ENCODE measurements at places on chromosomes 2 and 18.

DNA sequence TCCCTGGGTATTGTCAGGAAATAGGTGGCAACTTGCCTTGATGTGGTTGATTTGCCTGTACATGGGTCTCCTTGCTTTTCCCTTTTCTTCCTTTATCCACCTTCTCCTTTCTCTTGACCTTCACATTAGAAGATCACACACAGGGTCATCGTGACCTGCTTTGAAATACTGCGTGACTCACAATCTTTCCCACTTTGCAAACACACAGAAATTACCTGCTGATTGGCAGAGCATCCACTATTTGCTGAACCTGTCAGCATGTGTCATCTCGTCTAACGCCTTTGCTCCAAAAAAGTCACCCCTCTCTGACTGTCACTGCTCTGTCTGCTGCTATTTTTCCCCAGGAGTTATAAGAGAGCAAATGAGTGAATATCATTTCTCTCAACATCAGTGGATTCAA is 60.8 kb downstream of the MYO3B start:
- DNase-seq = peak; percentile 10

DNA sequence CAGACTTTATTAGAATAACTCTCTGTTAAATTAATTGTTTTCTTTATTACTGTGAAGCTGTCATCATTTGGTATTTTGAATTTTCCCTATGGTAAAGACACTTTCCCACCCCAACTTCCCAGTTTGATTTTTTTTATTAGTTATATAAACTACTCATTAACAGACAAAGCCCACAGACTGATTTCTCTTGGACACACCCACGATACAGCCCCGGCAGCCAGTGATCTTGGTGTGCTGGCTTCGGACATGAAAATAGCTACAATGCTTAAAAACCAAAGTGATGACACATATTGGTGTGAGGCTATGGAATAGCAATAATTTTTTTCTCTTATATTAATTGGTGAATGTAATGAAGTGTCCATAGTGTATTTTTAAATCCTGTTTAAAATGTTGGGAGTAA is 225.4 kb upstream of the SIX3 start:
- no peak for DNase-seq

DNA sequence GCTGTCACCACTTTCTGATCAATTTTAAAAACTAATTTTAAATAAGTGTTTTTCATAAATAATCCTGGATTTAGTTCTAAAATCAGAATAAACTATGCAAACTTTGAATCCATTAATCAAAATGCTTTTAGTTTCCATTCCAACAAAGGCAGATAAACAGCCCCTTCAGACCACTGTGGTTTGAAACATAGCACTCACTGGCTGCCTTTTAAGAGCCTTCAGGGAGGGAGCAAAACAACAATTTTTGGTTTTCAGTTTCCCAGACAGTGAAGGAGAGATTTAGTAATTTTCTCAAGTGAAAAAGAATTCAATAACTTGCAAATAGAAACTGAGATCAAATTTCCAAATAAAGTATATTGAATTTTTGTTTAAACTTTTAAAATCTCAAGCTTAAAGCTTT is 46.1 kb downstream of the CDK15 start:
- DNase-seq = no peak

DNA sequence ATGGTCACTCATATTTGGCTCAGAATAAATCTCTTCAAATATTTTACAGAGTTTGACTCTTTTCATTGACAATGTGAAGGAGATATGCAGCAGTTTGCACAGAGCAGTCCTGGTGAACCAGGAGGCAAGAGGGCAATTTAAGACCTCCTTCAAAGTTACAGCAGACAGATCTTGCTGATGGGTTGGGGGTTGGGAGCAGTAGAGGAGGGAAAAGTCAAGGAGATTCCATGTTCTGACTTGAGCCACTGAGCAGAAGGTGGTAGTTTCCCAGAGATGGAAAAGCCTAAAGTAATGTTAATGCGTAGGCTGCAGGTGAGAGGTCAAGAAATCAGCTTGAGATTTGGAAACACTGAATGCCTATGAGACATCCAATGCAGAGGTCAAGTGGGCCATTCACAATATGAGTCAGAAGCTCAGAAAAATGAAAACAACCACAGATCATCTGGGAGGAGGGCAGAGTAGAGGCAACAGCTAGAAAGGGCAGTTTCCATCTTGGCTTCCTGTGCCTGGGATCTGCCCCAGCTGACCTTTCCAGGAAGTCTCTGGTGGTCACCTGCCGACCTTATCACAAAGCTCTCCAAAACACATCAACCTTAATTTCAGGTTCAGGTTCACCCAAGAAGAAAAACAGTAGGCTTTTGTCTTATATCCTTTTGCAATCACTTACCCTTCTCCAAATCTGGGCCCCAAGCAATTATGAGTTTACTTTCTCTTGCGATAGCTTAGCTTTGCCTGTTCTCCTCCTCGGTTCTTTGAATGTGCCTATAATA is 197.5 kb upstream of the ARL4C start:
- peak; percentile 60 for DNase-seq

GRCh38 chr2:168363347-168364092 is 92.6 kb upstream of the CERS6 start:
- no peak for DNase-seq

- no peak for DNase-seq
Observed at GRCh38 chr18:76989647-76990190, 142.9 kb downstream of the MBP start.

DNA sequence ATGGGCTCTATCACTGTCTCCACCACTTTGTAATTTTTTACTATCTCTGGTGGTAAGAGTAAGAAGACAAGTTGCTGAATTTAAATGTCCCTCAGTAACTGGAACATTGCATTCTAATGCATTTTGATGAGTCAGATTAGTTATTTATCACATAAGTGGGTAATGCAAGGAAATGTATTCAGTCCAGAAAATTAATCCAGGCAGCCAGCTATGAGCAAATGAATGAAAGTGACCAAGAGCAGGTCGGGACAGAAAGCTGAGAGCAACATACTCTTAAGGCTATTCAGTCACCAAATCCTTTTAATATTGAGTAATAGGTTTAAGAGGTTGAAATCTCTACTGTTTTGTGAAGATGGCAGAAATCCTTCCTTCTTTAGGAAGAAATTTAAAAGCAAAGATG is 265.5 kb upstream of the PARD3B start:
- no peak for DNase-seq

DNA sequence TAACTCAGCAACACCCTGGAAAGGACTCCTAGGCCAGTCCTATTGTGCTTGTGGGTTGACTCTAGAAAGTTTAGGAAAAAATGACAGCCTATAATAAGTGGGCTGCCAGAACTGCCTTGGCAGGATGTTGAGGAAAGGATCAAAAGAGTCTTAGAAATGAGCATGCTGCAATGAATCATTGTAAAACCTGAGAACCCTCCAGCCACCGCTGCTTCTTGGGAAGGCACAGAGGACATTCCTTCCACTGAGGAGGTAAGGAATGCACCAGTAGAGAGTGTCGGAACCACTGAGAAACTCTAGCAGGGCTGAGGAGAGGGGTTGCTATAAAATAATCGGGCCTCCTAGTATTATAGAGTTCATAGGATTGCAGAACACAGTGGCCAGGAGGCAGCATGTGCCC is 146.7 kb upstream of the SMIM21 start:
- no peak for DNase-seq

- no peak for DNase-seq
Observed at GRCh38 chr2:66073172-66073571, 361.8 kb upstream of the MEIS1 start.

GRCh38 chr2:203682688-203683130 is 23.7 kb upstream of the CD28 start:
- DNase-seq = no peak

GRCh38 chr2:101446869-101447268 is 28.0 kb downstream of the RFX8 start:
- DNase-seq = no peak

DNA sequence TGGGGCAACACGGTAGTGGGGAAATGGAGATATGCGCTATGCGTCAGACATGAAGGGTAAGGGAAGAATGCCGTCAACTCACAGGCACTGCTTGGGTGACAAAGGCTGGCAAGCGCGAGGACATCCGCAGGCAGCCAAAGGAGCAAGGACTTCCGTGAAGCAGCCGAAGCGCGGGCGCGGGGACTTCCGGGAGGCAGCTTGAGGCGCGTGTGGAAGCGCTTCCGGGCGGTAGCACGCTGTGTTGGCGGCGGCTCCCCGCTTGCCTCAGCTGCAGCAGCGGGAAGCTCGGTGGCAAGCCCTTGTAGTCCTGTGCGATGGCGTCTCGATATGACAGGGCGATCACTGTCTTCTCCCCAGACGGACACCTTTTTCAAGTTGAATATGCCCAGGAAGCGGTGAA is at the start of gene PSMA8:
TSS of gene PSMA8 (plus strand) at position 218 of the 400 bp plus-strand sequence. CDS start at position 315, 97 bp downstream.
- DNase-seq = no peak

- no peak for DNase-seq
Observed at GRCh38 chr2:225337183-225337582, 62.3 kb upstream of the NYAP2 start.

- DNase-seq = no peak
Observed at GRCh38 chr2:223538920-223539440, 63.2 kb downstream of the SCG2 start.

GRCh38 chr2:227455200-227455599 is 16.8 kb upstream of the AGFG1 start:
- no peak for DNase-seq

DNA sequence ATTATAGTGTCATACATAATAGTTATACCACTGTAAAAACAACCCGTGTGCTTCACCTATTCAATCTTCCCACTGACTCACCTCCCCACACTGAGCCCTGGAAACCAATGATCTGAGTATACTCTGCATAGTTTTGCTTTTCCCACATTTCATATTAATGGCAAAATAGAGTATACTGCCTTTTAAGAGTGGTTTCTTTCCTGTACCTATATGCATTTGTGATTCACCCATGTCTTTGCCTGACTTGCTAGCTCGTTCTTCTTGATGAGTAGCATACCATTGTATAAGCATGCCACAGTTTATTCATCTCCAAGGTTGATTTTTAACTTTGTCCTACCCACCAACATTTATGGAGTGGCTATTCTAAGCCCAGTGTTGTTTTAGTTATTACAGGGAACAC is 686.4 kb downstream of the PLCL1 start:
- DNase-seq = no peak

DNA sequence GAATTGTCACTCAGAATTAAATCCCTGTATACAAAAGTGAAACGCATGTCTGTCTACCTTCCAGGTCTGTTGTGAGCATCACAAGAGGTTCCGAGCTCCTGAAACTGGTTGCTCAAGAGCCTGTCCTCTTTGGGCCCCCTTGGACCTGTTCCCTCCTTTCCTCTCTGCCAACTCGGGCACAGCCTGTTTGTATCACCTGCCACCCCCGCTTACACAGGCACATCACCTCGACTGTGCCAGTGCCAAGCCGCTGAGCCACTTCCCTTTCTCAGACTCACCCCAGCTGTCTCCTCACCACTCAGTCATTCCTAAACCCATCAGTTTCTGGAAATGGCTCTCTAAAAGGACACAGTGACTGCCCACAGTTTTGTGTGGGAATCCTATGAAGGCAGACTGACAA is 3.1 kb downstream of the EFR3B start:
- DNase-seq = no peak

GRCh38 chr2:237324837-237325236 is 89.1 kb downstream of the COL6A3 start:
- DNase-seq = no peak

DNA sequence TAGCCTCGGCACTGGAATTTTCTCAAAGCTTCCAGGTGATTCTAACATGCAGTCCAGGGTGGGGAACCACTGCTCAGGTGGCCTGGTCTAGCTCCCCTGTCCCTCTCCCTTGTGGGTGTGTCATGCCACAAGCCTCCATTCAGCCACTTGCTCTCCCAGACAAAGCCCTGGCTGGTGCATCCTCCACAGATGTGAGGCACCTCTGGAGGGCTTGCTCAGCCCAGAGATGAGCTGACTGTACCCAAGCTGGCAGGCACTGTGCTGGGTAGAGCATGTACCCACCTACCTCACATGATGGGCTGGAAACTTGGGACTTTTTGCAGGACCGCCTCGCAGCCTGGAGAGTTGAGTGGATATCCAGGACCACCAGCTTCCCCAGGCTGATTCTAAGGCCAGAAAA is 88.1 kb downstream of the ZBTB7C start:
- DNase-seq = no peak

GRCh38 chr18:12278741-12279682 is 24.9 kb downstream of the CIDEA start:
- DNase-seq = no peak

DNA sequence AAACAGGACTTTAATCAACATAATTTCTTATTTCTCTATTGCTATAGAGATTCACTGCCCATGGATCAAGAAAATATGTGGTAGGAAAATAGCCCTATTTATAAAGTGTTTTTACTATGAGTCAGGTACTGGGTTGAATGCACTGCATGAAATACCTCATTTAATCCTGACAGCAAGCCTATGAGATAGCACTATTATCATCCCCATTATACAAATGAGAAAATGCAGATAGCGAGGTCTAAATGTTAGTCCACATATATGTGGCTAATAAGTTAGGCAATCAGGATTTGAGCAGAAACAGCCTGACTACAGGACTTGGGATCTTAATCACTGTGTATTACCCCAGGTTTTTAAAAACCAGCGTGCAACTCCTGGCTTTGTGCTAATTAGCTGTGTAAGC is 8.5 kb upstream of the LYPD1 start:
- DNase-seq = no peak

GRCh38 chr2:162113776-162114168 is 38.3 kb downstream of the GCG start:
- no peak for DNase-seq

DNA sequence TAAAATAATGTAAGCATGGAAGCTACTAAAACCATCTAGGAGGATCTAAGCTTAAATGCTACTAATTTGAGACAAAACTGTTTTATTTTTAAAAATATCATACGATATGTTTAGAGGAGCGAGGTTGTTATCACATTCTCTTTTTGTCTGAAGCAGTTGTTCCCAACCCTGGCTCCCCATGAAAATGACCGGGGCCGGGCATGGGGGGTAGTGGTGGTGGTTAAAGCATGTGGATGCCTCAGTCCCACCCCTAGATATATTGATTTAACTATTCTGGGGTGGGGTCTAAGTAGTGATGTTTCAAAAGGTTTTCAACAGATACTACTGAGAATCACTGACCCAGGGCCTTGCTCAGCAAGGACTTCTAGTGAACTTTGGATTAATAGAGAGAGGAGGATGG is 359.8 kb downstream of the ALK start:
- DNase-seq = no peak

DNA sequence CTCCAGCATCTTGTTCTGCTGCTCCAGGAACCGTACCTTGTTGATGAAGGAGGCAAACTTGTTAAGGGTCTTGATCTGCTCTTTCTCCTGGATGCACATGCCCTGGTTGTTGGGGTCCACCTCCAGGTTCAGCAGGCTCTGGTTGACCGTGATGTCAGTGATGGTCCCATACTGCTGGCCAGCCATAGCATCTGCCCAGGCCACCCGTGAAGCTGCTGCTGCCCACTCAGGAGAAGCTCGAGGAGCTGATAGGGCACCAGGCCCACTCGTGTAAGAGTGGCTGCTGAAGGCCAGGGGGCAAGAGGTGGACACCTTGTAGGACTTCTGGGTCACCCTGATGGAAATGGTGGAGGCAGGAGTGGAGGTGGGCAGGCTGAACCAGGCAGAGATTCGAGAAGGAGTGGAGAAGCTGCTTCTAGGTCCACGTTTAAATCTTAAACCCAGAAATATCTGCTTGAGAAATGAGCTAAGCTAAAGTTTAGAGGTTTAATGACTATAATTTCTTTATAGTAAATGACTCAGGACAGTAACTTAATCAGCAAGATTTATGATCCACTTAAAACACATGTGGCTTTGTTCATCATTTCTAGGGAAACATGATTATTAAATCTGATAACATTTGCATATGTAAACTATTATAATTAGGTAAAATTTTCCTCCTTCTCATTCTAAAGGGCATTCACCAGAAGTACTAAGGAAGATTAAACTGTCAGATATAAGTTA is 358.7 kb upstream of the SETBP1 start:
- DNase-seq = no peak

GRCh38 chr2:109242210-109242653 is 113.2 kb downstream of the SH3RF3 start:
- DNase-seq = no peak

All from HCT116 (cell line).